A549 treated with CpdA at 1 μM for 4 hours (cell line): ENCODE measurements at places on chromosomes 5 and 9. TPM values are rescaled to one million over a fixed set of nuclear protein-coding genes. Genes with fewer than 3 reads are reported as not detected.

Gene PCDHGA12
- total RNA-seq: 0.02 TPM in 1 of 5 replicates, not detected in the others

Gene CDKN2B
- total RNA-seq: not detected in 5 replicates

Gene UQCRQ
- 386 to 557 TPM (median 512 TPM) in 5 replicates for total RNA-seq

Gene C5
- 10.4 to 13.9 TPM (median 12.5 TPM) in 5 replicates for total RNA-seq

Gene GRXCR2
- total RNA-seq: not detected in 5 replicates

Gene C5orf52
- not detected in 5 replicates for total RNA-seq

Gene CCDC192
- not detected in 5 replicates for total RNA-seq

Gene TOPORS
- total RNA-seq: 11.9 to 18.9 TPM (median 14.3 TPM) in 5 replicates

Gene SLC34A1
- total RNA-seq: not detected in 5 replicates

Gene HAVCR1
- 26.6 to 46.6 TPM (median 37.2 TPM) in 5 replicates for total RNA-seq

Gene NUTM2F
- not detected in 5 replicates for total RNA-seq

Gene GDA
- total RNA-seq: 1.1 to 1.7 TPM (median 1.2 TPM) in 5 replicates

Gene CCDC69
- total RNA-seq: 1.5 to 2.1 TPM (median 1.6 TPM) in 5 replicates

Gene NMUR2
- 0.03 to 0.06 TPM (median 0.06 TPM) in 3 of 5 replicates, not detected in the others for total RNA-seq

Gene AK8
- total RNA-seq: 0.84 to 1.4 TPM (median 1.2 TPM) in 5 replicates

Gene EIF4E1B
- total RNA-seq: not detected in 5 replicates

Gene SELENOP
- total RNA-seq: 0.17 to 0.57 TPM (median 0.41 TPM) in 4 of 5 replicates, not detected in the other

Gene SPINK7
- total RNA-seq: not detected in 5 replicates

Gene ARID3C
- total RNA-seq: 0.15 to 0.33 TPM (median 0.23 TPM) in 4 of 5 replicates, not detected in the other

Gene SLC45A2
- 0.07 to 0.16 TPM in 2 of 5 replicates, not detected in the others for total RNA-seq

Gene C9orf153
- 0.27 to 0.37 TPM (median 0.27 TPM) in 3 of 5 replicates, not detected in the others for total RNA-seq

Gene NFIB
- total RNA-seq: 7.6 to 10.8 TPM (median 9.9 TPM) in 5 replicates

Gene TLX3
- total RNA-seq: not detected in 5 replicates

Gene TAF1L
- not detected in 5 replicates for total RNA-seq

Gene OR13C8
- not detected in 5 replicates for total RNA-seq

Gene PCDHGB5
- 1.9 to 2.8 TPM (median 2.4 TPM) in 5 replicates for total RNA-seq

Gene GAS1
- 0.05 to 0.13 TPM (median 0.10 TPM) in 5 replicates for total RNA-seq

Gene ZNF454
- total RNA-seq: not detected in 5 replicates

Gene HAVCR2
- 0.29 to 0.57 TPM (median 0.52 TPM) in 5 replicates for total RNA-seq

Gene OBP2B
- total RNA-seq: not detected in 5 replicates

Gene MLANA
- not detected in 5 replicates for total RNA-seq

Gene C8G
- total RNA-seq: 0.54 to 1.9 TPM (median 1.2 TPM) in 5 replicates

Gene SLC46A2
- not detected in 5 replicates for total RNA-seq

Gene SLC6A18
- total RNA-seq: not detected in 5 replicates

Gene PCDHGB4
- total RNA-seq: 0.66 to 1.0 TPM (median 0.73 TPM) in 5 replicates
